ENCODE measurements at places on chromosomes 7 and 10. TPM values are rescaled to one million over a fixed set of nuclear protein-coding genes. Genes with fewer than 3 reads are reported as not detected.

GRCh38 chr7:32020551-32021159, 49.6 kb downstream of the PDE1C start:
- peak; percentile 4 for DNase-seq

DNA sequence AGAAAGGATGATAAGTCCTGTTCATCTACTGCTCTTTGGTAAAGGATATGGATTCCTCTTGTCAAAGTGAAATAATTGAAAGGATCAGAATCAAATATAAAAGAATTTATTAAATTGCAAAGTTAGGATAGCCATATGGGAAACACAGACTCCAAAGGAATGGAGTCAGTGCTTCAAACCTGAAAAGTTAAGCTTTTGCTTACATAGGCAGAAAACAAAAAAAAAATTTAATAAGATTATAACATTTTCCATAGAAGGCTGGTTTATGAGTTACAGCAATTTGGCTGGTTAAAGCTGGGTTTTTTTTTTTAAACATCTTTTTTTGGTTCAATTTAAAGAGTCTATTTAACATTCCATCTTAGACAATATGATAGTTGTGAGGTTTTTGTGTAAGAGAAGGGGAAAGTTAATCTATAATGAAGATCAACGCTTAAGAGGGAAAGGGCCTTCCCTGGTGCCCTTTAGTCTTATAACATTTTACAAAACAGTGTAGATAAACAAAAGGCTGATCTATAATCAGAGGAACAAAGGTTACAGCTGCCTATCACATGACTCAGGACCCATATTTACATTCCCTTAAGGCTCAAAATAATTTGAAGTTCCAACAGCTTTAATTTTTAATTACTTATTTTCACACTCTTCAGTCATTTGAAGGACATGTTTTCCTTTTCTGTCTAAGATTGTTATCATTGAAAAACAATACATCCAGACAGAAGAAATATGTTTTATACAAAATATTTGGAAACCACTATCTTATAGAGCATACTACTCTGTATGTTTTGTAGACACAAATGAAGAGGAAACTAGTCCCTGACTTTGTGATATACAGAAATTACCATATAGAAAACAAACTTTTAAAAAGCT, 234.3 kb upstream of the MBL2 start:
- DNase-seq: no peak

GRCh38 chr10:79026341-79026761, 42.4 kb upstream of the ZMIZ1 start:
- DNase-seq: no peak

DNA sequence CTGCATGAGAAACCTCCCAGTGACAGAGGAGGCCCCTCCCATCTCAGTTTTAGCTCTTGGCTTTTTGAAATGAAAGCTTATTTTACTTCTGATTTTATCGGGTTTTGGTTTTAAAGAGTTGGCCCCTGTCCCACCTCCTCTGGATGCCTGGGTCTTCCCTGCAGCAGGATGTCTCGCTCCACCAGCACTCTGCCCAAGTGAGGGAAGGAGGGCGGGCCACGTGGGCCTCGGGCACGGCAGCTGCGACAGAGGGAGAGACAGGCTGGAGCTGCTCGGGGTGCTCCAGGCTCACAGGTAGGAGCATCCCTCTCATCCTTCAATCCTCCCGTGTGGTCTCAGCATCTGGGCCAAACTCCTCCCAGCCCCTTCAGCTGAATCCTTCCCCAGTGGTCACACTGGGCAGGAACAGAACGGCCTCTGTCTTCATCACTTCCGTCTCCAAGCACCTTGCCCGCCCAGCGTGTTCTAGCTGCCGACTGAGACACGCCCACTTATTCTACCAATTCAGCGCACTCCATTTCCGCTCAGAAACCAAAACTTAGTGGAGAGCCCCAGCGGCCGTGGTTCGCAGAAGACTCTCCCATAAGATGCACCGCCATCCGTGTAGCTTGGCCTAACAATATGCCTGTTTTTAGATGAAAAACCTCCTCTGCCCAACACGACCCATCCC, 222.9 kb downstream of the GLRX3 start:
- no peak for DNase-seq

GRCh38 chr10:73886661-73887293, 12.4 kb upstream of the CAMK2G start:
- peak; percentile 39 for DNase-seq

- DNase-seq: no peak
Measured at GRCh38 chr7:141691540-141691939, 10.4 kb downstream of the DENND11 start.

DNA sequence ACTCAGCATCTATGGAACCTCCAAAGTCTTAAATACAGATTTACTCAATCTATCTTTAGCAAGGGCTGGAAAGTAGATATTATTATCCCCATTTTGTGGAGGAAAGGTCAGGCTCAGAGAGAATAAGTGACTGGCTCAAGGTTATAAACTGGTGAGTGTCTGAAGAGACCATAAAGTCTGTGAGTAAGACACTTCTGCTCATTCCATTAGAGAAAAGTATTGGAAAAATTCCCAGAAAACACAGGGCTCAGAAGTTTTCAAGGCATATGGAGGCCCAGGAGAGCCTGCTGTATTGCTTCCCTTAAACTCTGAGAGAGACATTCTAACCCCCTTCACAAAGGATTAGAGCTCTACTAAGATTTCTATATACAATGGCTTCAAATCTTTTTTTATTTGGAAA, 134.8 kb downstream of the PCDH15 start:
- peak; percentile 58 for DNase-seq

GRCh38 chr10:22531441-22531840, 182.9 kb downstream of the PIP4K2A start:
- DNase-seq: no peak

- no peak for DNase-seq
Measured at GRCh38 chr10:70863470-70864160, 24.8 kb downstream of the PCBD1 start.

DNA sequence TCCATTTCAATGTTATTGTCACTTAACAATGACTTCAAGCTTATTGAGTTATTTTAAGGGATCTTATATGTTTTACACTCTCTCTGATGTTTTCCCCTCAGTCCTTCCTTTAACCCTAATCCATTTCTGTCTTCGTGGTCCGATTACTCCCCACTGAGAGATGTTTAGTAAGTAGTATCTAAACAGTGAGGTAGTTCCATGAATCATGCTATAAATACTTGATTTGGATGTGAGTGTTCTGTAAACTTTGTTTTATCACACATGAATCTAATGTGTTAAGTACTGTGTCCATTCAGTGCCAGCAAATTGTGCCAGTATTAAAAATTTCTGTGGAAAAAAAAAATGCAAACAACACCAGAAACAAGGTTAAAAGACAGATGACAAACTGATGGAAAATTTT, 18.6 kb downstream of the RPP30 start:
- no peak for DNase-seq

- DNase-seq: no peak
Measured at GRCh38 chr10:47090042-47090441, 178.8 kb downstream of the PTPN20 start.

DNA sequence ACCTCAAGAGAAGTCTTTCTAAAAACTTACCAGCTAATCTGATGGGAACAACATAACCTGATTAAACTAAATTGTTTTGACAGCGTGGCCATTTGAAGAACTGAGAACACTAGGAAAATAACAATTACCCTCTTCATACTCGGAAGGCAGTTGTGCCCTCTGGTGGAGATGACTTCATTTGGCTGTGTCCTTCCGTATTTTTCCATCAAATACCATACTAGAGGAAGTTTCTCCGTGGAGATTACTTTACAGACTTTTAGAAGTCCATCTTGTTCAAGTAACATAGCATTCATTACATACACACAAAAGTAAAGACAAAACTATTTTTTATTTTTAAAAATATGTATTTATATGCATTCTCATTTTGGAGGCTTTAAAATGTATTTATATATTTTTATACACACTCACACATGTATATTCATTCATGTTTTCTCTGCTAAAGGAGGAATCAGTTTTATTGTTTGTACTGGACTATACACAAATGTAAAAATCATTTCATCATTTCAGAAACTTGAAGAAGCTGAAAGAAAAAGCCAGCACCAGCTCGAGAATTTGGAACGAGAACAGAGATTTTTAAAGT, 25.2 kb downstream of the SMNDC1 start:
- peak; percentile 80 for DNase-seq

GRCh38 chr7:668139-668931, 58.2 kb upstream of the DNAAF5 start:
- DNase-seq: peak; percentile 96

GRCh38 chr7:68556537-68556936, 1041.7 kb upstream of the AUTS2 start:
- DNase-seq: no peak

GRCh38 chr10:110459600-110459999, 38.1 kb upstream of the DUSP5 start:
- DNase-seq: no peak

GRCh38 chr10:26508016-26508415, 69.9 kb downstream of the APBB1IP start:
- DNase-seq: no peak

DNA sequence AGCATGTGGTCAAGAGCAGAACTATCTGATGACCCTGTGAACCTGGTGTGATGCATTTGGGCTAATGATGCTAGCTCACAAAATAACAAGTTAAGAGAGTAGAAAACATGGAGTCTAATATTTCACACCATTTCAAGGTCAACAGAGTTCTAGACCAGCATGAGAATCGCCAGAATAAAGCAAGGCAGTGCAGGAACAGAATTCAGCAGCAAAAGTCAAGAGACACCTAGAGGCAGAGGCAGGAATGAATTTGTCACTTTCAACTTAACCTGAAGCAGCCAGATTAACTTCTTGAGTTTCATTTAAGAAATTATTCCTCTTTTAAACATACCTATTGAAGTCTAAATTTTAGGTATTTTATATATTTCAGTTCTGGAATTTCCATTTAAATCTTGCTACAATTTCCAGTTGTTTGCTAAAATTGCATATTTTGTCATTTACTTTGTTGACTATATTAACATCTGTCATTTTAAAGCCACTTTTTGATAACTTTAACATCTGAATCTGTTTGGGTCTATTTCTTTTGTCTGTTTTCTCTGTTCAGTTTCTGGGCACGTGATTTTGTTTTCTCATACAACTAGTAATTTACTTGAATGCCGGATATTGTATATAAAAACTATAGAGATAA, 44.2 kb upstream of the PRSS58 start:
- no peak for DNase-seq

- DNase-seq: no peak
Measured at GRCh38 chr10:96724621-96725020, 4.3 kb upstream of the PIK3AP1 start.

DNA sequence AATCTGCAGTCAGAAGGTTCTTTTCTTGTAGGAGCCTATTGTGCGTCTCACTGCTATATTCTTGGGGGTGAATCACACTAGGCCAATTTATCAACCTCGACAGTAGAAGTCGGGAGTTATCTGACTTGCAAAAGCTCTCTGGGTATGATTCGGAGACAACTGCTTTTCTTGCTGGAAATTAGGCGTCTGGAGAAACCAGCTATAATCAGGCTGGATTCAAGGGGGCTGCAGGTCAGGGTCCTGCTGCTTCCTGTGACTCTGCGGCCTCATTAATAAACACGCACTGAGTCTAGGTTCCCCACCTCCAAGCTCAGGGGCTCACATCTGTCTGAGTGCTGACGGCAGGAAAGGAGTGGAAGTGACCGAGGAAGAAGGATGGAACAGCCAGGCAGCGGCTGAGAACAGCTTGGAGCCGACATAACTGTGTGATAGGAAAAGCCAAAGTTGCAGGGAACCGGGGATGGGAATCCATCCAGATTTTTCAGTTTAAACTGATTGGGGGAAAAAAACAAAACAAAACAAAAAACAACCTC, 184.6 kb downstream of the FANK1 start:
- DNase-seq: peak; percentile 73

GRCh38 chr7:34191771-34192479, 286.6 kb downstream of the BMPER start:
- DNase-seq: peak; percentile 55

DNA sequence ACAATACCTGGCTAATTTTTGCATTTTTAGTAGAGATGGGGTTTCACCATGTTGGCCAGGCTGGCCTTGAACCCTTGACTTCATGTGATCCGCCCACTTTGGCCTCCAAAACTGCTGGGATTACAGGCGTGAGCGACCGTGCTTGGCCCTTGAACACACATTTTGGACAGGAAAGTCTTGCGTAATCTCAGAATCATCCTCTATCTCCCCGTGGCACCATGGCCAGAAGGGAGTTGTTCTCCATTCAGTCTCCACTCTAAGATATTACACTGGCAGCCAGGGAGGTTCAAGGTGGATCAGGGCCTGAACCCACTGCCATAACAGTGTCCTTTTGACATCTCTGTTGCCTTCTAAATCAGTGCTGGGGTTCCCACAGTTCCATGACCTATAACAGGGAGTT, 29.2 kb upstream of the GALNTL5 start:
- DNase-seq: no peak

- peak; percentile 70 for DNase-seq
Measured at GRCh38 chr10:61937631-61938351, 36.3 kb downstream of the ARID5B start.

- DNase-seq: no peak
Measured at GRCh38 chr10:110033701-110034235, 26.0 kb downstream of the ADD3 start.

DNA sequence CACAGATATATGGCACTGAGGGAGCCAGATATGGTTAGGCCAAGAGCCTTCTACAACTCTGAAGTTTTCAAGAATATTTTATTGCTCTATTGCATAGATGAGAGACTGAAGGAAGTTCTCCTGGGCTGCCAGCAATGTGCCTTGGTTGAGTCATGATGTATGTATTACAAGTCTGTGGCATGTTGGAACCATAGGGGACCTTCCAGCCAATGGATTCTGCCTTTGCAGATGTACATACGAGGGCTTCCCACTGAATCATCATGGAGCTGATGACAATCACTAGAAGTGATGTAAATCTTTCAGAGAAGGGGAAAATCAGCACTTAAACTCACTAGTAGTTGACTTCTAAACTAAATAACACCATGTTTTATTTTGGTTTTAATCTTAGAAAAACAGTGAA, 419.5 kb downstream of the PHTF2 start:
- no peak for DNase-seq

Gene MARCHF5
- polyA plus RNA-seq: 30.1 TPM

Gene ICA1
- 4.6 TPM for polyA plus RNA-seq

Gene SPDYE2
- 0.70 TPM for polyA plus RNA-seq

Gene OIT3
- polyA plus RNA-seq: 6.2 TPM

Gene SBDS
- 194 TPM for polyA plus RNA-seq

Gene OGA
- 74.2 TPM for polyA plus RNA-seq

Gene ANKRD30A
- polyA plus RNA-seq: not detected

Gene EFCAB10
- polyA plus RNA-seq: 0.85 TPM

Gene CFAP70
- 0.77 TPM for polyA plus RNA-seq

Gene CAMK2G
- polyA plus RNA-seq: 22.7 TPM

Gene ZNF736
- 8.0 TPM for polyA plus RNA-seq

Gene PRDX3
- polyA plus RNA-seq: 135 TPM

Gene CHAT
- not detected for polyA plus RNA-seq

Gene MBL2
- not detected for polyA plus RNA-seq

Gene CYP26C1
- polyA plus RNA-seq: not detected
